SK-N-SH (cell line): ENCODE measurements at places on chromosomes 2 and 18. TPM values are rescaled to one million over a fixed set of nuclear protein-coding genes. Genes with fewer than 3 reads are reported as not detected.

DNA sequence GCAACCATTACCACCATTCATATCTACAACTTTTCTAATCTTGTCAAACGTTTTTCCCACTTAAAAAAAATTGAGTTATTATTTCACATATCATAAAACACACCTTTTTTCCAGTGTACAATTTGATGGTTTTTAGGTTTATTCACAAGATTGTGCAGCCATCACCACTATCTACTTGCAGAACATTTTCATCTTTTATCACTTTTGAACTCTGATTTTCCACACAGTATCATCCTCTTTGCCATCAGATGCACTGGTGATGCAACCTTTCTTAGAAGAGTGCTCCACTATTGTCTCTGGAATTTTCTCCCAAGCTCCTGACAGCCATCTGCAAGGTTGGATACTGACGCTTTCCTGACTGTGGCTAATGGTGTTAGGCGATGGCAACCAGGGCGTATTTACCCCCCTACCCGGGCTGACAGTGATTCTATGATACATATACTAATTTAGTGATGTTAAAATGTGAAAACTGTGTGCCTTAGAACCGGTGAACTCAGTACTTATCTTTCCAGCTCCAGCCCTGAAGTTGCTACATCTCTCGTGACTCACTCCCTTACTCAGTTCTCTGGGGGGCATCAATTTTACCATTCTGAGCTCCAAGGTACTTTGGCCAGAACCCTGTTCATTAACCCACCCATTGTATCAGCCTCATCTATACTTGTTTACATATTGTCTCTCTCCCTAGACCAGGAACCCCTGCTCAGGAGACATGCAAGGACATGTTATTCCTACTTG, 105.4 kb upstream of the SPRED2 start:
- H3K4me3 ChIP-seq: no peak overlapping the region
- no peaks in the 10 kb centered on the region for H3K27me3 ChIP-seq
- DNase-seq: no peak
- peaks cover 18% of the 10 kb centered on the region for H3K4me1 ChIP-seq

Gene FAM110C
- not detected in 2 replicates for polyA plus RNA-seq

Gene SERPINB8
- polyA plus RNA-seq: 3.4 and 5.2 TPM in 2 replicates

DNA sequence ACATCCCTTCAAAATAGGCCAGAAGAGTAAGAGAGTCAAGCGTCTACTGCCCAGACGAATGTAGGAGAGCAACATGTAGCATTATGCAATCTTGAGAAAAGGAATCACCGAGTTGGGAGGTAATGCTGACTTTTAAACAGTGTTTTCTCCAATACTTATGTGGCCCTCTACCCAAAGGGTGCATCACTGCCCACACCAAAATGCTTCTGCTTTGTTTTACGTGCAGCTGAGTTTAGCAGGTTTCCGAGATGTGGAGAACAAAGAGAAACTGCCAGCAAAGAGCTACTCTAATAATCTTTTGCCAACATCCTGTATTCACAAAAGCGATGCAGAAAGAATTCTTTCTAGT, 63.4 kb upstream of the ZEB2 start:
- no peaks in the 10 kb centered on the region for H3K27me3 ChIP-seq
- peaks cover 18% of the 10 kb centered on the region for H3K4me1 ChIP-seq
- no peaks in the 10 kb centered on the region for H3K36me3 ChIP-seq
- H3K27ac ChIP-seq: no peak overlapping the region

Gene SPATS2L
- 77.7 and 86.8 TPM in 2 replicates for polyA plus RNA-seq

DNA sequence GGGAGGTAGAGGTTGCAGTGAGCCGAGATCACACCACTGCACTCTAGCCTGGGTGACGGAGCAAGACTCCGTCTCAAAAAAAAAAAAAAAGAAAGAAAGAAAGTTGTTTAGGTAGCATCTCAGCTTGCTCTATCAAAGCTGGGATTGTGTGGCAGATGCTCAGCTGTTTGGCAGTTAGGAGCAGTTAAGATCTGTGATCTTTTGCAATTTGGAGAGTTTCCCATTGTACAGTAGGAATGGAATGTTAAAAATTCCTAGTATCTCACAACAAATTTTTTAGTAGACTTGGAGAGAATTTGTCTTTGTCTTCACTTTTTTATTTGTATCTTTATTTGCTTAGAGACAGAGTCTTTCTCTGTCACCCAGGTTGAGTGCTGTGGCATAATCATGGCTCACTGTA, 122.9 kb upstream of the UNC80 start:
- DNase-seq: no peak
- H3K27ac ChIP-seq: no peak overlapping the region
- H3K27me3 ChIP-seq: no peaks in the 10 kb centered on the region

GRCh38 chr2:234204480-234204879, 154.0 kb downstream of the SPP2 start:
- H3K4me1 ChIP-seq: no peaks in the 10 kb centered on the region; the same call in 1 of the 2 replicates
- H3K27ac ChIP-seq: peak overlapping the region; percentile 97
- H3K36me3 ChIP-seq: no peaks in the 10 kb centered on the region
- H3K4me3 ChIP-seq: no peak overlapping the region
- no peak for DNase-seq
- H3K27me3 ChIP-seq: no peaks in the 10 kb centered on the region

DNA sequence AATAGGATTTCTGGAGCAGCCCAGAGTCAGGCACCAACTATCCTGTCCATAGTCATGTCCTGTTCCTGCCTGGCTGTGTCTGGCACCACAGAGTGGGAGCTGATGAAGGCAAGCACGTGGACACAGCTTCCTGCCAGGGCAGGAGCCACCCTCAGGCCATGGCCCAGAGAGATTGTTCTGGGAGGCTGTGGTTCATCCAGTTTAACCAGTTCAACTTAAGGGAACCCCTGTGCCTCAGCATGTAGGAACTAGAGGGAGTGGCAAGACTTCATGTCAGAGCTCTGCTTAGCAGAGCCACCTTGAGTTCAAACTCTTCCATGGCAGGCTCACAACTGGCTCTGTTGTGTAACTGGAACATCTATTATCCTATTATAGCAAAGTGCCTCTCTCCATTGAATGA, 73.2 kb upstream of the NCKAP5 start:
- H3K4me3 ChIP-seq: no peak overlapping the region
- H3K27ac ChIP-seq: no peak overlapping the region
- no peaks in the 10 kb centered on the region for H3K36me3 ChIP-seq

Gene TMEM182
- polyA plus RNA-seq: 1.7 and 3.4 TPM in 2 replicates

GRCh38 chr2:201664334-201664733, 21.0 kb upstream of the TMEM237 start:
- peaks cover 3% of the 10 kb centered on the region; the same call in 1 of the 2 replicates for H3K4me1 ChIP-seq
- H3K27me3 ChIP-seq: no peaks in the 10 kb centered on the region
- no peak for DNase-seq
- H3K36me3 ChIP-seq: no peaks in the 10 kb centered on the region

- H3K36me3 ChIP-seq: no peaks in the 10 kb centered on the region
- no peak overlapping the region for H3K4me3 ChIP-seq
- no peaks in the 10 kb centered on the region for H3K27me3 ChIP-seq
- peaks cover 22% of the 10 kb centered on the region for H3K4me1 ChIP-seq
- no peak for DNase-seq
Observed at GRCh38 chr2:27915874-27916273, 25.3 kb downstream of the BABAM2 start.

Gene ACP1
- 88.9 and 108 TPM in 2 replicates for polyA plus RNA-seq

GRCh38 chr18:44911773-44912172, 231.1 kb downstream of the SETBP1 start:
- no peak overlapping the region for H3K27ac ChIP-seq
- H3K27me3 ChIP-seq: no peaks in the 10 kb centered on the region
- no peak for DNase-seq
- no peak overlapping the region for H3K4me3 ChIP-seq

GRCh38 chr18:26714739-26715138, 150.8 kb downstream of the AQP4 start:
- DNase-seq: no peak
- no peaks in the 10 kb centered on the region for H3K4me1 ChIP-seq
- no peak overlapping the region for H3K4me3 ChIP-seq
- no peak overlapping the region for H3K27ac ChIP-seq
- no peaks in the 10 kb centered on the region for H3K36me3 ChIP-seq

DNA sequence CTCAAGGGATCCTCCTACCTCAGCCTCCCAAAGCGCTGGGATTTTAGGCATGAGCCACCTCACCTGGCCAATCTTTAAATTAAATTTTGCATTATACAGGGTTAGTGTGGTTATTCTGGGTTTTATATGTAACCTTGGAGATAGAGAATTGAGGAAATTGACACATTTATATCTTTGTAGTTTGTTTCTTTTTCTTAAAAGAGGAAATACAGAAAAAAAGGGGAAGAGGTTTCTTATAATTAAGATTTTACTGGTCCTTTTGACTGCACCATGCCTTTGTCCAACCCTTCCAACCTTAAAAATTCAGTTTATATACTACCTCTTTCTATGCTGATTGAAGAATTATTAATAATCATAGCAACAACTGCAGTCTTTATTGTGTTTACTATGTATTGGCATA, 210.1 kb upstream of the STON1 start:
- H3K36me3 ChIP-seq: no peaks in the 10 kb centered on the region
- no peak overlapping the region for H3K27ac ChIP-seq
- H3K27me3 ChIP-seq: no peaks in the 10 kb centered on the region
- H3K4me1 ChIP-seq: peaks cover 6% of the 10 kb centered on the region
- no peak for DNase-seq

Gene DOK1
- 25.3 and 28.1 TPM in 2 replicates for polyA plus RNA-seq

DNA sequence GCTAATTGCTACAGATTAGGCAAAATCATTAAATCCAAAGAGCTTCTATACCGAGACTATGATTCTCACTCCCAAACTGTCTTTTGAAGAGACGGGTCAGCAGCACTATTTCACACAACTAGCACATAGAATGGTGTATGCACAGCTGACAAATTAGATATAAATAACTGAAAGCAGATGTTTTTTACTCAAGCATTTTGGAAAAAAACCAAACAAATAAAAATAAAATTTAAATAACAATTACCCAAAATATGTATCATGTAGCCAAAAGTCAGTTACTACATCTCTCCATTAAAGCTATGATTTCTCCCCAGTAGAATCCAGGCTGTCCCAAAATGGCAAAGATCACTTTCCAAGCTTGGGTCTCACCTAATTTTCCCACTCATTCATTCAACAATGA, 107.9 kb downstream of the TMEM163 start:
- H3K4me1 ChIP-seq: no peaks in the 10 kb centered on the region
- H3K36me3 ChIP-seq: no peaks in the 10 kb centered on the region
- no peak overlapping the region for H3K4me3 ChIP-seq
- H3K27me3 ChIP-seq: no peaks in the 10 kb centered on the region
- no peak for DNase-seq

Gene CCDC74B
- 14.5 and 16.2 TPM in 2 replicates for polyA plus RNA-seq

Gene ASB18
- polyA plus RNA-seq: not detected in 2 replicates

- peaks cover 27% of the 10 kb centered on the region for H3K4me1 ChIP-seq
- peak overlapping the region; percentile 80 for H3K27ac ChIP-seq
- peaks cover 57% of the 10 kb centered on the region for H3K36me3 ChIP-seq
Observed at GRCh38 chr2:27627963-27628766, 647 bp downstream of the CCDC121 start.

DNA sequence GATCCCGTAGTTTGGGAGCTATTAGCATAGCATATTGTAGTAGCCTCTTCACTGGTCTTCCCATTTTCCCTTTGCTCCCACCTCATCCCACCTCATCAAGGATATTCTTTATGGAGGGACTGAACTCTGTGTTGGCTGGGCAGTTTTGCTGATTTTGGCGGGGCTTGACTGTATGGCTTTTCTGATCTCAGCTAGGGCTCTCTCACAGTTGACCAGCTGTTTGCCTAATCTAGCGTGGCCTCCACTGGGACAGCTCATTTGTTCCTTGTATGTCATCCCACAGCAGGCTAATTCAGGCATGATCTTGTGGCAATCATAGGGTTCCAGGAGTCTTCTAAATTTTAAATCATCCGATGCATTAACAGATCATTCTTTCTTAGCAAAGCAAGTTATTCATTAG, 30.2 kb upstream of the MTX2 start:
- H3K36me3 ChIP-seq: no peaks in the 10 kb centered on the region
- no peaks in the 10 kb centered on the region; the same call in 1 of the 2 replicates for H3K4me1 ChIP-seq
- DNase-seq: no peak
- H3K27ac ChIP-seq: no peak overlapping the region
